ENCODE measurements at places on chromosomes 2 and 18.

- DNase-seq = no peak
Observed at GRCh38 chr2:192265751-192266150, 71.0 kb upstream of the TMEFF2 start.

DNA sequence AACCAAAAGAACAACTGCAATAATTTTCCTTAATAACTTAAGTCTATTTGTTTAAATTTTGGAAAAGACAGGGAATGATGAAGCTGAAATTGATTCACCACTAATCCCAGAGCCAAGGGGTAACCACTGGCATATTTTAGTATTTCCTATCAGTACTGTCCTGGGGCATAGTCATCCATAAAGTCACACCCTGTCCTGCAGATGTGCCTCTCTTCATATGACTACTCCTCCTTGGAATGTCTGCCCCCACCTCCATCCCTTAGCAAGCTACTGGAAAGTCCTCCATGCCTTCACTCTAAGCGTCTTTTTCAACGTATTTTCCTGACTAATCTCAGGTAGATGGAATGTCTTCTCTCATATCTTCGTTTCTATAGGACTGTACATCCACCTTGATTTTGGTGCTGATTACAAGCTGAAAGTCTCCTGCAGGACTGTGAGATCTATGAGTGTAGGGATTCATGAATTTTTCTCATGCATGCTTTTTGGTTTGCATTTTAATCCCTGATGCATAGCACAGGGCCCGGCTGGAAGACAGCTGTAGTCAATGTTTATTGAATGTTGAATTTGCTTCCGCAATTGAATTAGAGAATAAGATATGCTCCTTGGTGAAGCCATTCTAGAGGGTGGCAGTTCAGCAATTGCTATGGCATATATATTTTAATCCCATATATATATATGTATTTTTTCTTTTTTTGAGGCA lies 85.6 kb downstream of the MOGAT1 start:
- no peak for DNase-seq

DNA sequence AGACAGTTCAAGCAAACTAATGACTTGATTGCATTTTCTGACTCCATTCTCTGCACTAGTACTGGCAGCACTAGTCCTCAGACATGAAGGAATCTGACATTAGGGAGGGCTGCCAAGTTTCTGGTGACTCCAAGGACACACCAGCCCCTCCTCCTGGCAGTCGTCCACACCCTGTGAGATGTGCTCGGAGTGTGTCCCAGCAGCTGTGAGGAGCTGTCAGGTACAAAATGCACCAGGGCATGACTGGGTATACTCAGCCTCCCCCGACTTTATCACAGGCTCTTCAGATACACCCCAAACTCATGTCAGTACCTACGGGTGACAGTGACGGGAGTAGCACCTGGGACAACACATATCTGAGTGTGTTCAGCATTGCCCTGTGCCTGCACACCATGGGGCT lies 43.1 kb downstream of the EDAR start:
- DNase-seq = no peak

- DNase-seq = no peak
Observed at GRCh38 chr2:164061129-164061746, 325.4 kb upstream of the FIGN start.

DNA sequence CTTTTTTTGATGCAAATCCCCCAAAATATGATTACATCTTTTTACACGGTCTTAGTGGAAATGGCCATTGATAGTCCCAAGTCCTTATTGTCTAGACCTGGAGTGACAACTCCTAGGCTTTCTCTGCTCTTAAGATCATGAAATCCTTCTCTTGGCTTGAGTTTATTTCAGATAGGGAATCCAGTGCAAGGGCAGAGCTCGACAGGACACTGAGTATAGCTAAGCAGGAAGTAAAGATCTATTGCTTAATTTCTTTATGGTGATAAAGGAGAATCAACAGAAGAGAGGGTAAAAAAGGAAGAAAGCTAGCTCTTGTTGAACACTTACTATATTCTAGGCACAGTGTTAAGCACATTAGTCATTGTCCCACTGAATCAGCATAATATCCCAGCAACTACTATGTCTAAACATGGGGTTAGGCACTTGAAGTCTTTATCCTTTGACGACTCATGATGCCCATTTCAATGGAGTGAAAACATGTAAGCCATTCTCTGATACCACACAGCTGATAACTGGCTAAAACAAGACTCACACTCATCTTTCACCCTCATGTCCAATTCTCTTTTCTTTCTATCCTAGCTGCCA lies 74.1 kb upstream of the LRATD1 start:
- no peak for DNase-seq

DNA sequence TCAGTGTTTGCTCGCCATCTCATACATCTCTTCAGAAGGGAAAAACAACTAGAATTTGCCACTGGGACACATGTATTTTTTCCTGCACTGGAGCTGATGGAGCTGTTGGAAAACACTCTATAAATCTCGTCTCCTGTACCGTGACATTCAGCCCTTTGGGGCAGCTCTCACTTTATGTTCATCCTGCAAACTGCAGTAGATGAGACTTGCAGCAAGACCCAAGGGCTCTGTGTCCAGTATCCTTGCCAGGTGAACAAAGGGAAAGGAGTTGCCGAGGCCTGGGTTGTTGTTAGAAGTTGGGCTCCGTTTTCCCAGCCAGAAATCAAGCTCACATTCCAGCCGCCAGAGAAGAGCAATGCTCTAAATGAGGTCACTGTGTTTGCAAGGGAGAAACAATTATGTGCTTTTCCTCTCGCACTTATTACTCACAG lies 285.1 kb downstream of the SLC4A3 start:
- peak; percentile 19 for DNase-seq

GRCh38 chr18:57898506-57899124 lies 95.5 kb upstream of the ATP8B1 start:
- DNase-seq = peak; percentile 88

GRCh38 chr2:159202568-159203071 lies 83.9 kb downstream of the WDSUB1 start:
- peak; percentile 99 for DNase-seq

- DNase-seq = no peak
Observed at GRCh38 chr2:236117861-236118269, 50.3 kb downstream of the GBX2 start.

- DNase-seq = no peak
Observed at GRCh38 chr2:63751901-63752300, 89.8 kb upstream of the UGP2 start.

- peak; percentile 91 for DNase-seq
Observed at GRCh38 chr2:47016172-47016913, 100.7 kb upstream of the MCFD2 start.

DNA sequence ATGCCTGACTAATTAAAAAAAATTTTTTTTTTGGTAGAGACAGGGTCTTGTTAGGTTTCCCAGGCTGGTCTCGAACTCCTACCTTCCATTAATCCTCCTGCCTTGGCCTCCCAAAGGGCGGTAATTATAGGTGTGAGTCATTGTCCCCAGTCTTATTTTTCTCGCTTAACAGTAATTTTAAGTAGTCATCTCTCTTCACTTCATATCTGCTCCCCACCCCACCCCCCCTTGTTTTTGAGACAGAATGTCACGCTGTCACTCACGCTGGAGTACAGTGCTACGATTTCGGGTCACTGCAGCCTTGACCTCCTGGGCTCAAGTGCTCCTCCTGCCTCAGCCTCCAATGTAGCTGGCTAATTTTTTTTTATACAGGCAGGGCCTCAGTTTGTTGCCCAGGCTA lies 27.7 kb downstream of the RAB10 start:
- no peak for DNase-seq

DNA sequence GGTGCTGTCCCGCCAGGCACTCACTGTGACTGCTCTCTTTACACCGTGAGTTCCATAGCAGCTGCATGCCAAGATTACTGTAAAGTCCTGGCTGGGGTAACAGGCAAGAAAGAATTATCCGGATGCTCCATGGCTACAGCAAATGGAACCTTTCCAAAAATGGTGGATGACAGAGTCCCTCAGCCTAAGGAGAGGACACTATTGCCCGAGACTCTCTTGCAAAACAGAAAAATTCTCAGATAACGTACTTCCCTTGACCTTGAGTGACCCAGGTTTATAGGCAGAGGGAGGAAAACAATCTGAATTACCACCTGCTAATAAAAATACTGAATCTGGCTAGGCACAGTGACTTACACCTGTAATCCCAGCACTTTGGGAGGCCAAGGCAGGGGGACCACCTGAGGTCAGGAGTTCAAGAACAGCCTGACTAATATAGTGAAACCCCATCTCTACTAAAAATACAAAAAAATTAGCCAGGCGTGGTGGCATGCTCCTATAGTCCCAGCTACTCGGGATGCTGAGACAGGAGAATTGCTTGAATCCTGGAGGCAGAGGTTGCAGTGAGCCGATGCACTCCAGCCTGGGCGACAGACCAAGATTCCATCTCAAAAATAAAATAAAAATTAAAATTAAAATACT lies 4.5 kb downstream of the CYS1 start:
- DNase-seq = no peak
